ENCODE measurements at places on chromosomes 3 and 15. TPM values are rescaled to one million over a fixed set of nuclear protein-coding genes. Genes with fewer than 3 reads are reported as not detected.
A peak's percentile ranks its signal among the peaks of the same experiment; 100 is the strongest.

- DNase-seq, result no peak
Observed at GRCh38 chr15:56804938-56805337, 71.6 kb upstream of the ZNF280D start.

DNA sequence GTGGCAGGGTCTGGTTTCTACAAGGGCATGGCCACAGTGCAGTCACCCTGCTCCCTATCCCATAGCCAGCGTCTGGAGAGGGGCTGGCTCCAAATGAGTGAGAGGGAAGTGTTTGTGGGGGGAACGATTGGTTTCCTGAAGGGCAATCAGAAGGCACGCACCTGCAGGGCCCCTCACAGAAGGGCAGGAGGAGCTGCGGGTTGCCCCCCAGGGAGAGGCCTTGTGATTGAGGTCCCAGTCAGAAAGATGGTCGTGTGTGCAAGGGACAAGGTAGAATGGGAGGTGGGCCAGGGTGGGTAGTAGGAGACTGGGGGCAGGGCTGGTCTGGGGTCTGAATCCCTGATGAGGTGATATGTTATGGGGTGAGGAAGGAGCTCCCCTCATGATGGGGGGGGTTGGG is 35.8 kb downstream of the LIMD1 start:
- no peak for DNase-seq

- peak; percentile 53 for DNase-seq
Observed at GRCh38 chr15:65421360-65422215, 1.2 kb downstream of the IGDCC4 start.

DNA sequence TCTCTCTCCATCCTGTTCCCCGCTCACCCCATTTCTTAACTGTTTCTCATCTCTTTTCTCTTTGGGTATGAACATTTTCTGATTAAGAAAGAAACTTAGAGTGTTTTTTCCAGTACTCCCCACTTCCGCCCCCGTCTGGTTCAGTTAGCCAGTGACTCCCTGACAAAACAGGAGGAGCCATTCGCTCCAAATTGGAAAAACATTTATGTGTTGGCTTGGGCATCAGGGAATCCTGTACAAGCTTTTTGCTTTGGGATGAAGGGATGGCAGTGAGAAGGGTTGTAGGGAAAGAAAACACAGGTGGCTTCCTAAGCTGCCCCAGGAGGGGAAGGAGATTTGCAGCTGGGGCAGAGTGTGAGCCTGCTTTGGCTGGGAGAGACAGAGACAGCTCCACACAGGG is 47.0 kb downstream of the BOC start:
- no peak for DNase-seq

The KIF7 gene
- total RNA-seq, result 2.4 TPM

GRCh38 chr3:87186608-87187159 is 40.4 kb upstream of the CHMP2B start:
- no peak for DNase-seq

DNA sequence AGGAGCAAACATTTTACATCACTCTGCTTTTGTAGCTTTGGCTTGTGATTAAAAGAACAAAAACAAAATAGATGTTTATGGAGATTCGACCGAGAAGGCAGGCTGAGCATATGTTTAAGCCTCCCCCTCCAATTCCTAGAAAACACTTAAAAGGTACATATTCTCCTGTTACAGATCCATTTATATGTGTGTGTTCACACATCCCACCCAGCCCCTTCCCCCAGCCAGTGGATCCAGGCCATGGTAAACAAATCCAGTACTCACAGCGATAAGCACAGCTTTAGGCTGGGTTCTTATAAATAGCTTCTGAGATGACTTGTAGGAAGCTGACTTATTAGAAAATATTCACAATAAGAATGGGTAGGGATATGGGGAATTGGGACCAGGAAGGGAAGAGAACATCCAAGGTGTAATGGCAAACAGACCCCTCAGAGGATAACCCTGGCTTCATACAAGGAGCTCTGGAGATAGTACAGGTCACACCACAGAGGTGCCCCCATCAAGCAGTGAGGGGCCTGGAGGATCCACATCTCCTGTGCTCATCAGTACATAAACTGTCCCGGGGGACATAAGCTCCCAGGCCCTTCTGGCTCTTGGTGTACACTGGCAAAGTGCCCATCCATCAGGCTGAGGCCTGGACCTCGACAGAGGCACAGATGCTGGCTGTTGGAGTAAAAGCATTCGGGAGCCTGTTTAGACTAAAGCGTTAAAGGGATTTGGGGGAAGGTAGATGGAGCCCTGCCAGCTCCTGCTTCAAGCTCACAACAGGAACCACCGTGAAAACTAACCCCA is 70.0 kb upstream of the UBE2E1 start:
- DNase-seq, result peak; percentile 55

Measured in left ventricle myocardium inferior (tissue), 1 donor.